Neuronal stem cell (in vitro differentiated cells): ENCODE measurements at places on chromosomes 4 and X.
A peak's percentile ranks its signal among the peaks of the same experiment; 100 is the strongest.

GRCh38 chr4:73653695-73654106 lies 33.5 kb upstream of the RASSF6 start:
- DNase-seq: peak; percentile 45
- no peak overlapping the region for H3K4me3 ChIP-seq
- no peaks in the 10 kb centered on the region for H3K27me3 ChIP-seq
- H3K27ac ChIP-seq: no peak overlapping the region
- H3K4me1 ChIP-seq: peaks cover under 1% of the 10 kb centered on the region

GRCh38 chrX:125203365-125203736 lies 116.3 kb upstream of the TEX13C start:
- DNase-seq: no peak
- H3K27ac ChIP-seq: no peak overlapping the region
- no peaks in the 10 kb centered on the region for H3K4me1 ChIP-seq
- no peak overlapping the region for H3K4me3 ChIP-seq
- H3K36me3 ChIP-seq: no peaks in the 10 kb centered on the region
- peaks cover 65% of the 10 kb centered on the region for H3K27me3 ChIP-seq

- no peaks in the 10 kb centered on the region for H3K36me3 ChIP-seq
- H3K27ac ChIP-seq: no peak overlapping the region
Measured at GRCh38 chr4:37604461-37604860, 81.7 kb downstream of the RELL1 start.

- no peaks in the 10 kb centered on the region for H3K27me3 ChIP-seq
- no peak for DNase-seq
- no peak overlapping the region for H3K4me3 ChIP-seq
- H3K4me1 ChIP-seq: no peaks in the 10 kb centered on the region
- no peak overlapping the region for H3K27ac ChIP-seq
Measured at GRCh38 chr4:138599965-138600364, 357.8 kb upstream of the SLC7A11 start.

GRCh38 chrX:46722742-46723568 lies 36.0 kb downstream of the SLC9A7 start:
- H3K27me3 ChIP-seq: no peaks in the 10 kb centered on the region
- no peak for DNase-seq
- no peaks in the 10 kb centered on the region for H3K36me3 ChIP-seq
- H3K27ac ChIP-seq: no peak overlapping the region

DNA sequence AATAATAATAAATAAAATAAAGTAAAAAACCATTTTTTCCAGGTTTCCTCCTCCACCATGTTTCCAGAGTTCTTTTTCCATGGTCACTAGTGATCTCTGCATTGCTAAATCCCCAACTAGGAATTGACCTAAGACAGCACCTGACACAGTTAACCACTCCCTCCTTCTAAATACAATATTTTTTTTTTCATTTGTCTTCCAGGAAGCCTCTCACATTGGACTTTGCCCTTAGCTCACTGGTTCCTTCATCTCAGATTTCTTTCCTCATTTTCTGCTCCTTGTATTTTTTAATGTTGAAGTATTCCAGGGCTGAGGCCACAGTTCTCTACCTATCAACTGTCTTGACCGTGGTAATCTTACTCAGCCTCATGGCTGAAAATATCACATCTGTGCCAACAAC lies 187.3 kb upstream of the FAM241A start:
- no peaks in the 10 kb centered on the region for H3K27me3 ChIP-seq
- DNase-seq: no peak
- no peak overlapping the region for H3K4me3 ChIP-seq
- H3K4me1 ChIP-seq: no peaks in the 10 kb centered on the region

GRCh38 chrX:122817321-122817955 lies 366.6 kb upstream of the GRIA3 start:
- no peak for DNase-seq
- no peaks in the 10 kb centered on the region for H3K4me1 ChIP-seq
- no peaks in the 10 kb centered on the region for H3K27me3 ChIP-seq
- H3K36me3 ChIP-seq: no peaks in the 10 kb centered on the region

DNA sequence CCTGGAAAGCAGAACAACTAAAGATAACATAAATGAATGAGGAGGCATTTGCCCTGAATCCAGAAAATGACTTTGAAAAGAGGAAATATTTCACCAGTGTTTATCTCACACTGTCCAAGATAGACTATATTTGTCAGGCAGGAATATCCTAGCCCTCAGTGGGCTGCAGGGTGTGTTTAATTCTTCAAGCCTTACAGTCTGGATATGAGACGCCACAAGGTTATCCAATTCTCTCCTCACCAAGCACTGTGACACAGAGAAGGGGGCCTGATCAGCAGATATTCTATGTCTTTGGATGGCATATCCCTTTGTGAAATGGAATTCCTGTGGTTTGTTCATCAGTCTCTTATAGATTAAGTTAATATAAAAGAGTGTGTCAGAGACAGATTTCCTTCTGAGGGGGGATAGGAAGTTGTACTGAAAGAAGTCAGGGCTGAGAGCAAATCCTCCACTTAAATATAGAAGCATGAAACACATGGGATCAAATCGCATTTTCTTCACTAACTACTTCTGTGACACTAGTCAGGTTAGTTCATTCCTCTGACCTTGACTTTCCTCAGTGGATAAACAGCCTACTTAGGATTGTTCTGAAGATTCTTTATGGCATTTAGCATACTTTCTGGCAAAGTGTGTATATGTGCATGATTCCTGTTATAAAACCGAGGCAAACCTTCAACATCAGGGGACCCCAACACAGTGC lies 6.8 kb upstream of the G3BP2 start:
- no peak overlapping the region for H3K27ac ChIP-seq
- no peaks in the 10 kb centered on the region for H3K27me3 ChIP-seq
- H3K4me1 ChIP-seq: peaks cover 2% of the 10 kb centered on the region
- DNase-seq: no peak
- H3K4me3 ChIP-seq: no peak overlapping the region

- no peak for DNase-seq
- H3K27me3 ChIP-seq: no peaks in the 10 kb centered on the region
- no peaks in the 10 kb centered on the region for H3K4me1 ChIP-seq
- no peak overlapping the region for H3K4me3 ChIP-seq
Measured at GRCh38 chrX:10414862-10415261, 205.5 kb downstream of the MID1 start.

DNA sequence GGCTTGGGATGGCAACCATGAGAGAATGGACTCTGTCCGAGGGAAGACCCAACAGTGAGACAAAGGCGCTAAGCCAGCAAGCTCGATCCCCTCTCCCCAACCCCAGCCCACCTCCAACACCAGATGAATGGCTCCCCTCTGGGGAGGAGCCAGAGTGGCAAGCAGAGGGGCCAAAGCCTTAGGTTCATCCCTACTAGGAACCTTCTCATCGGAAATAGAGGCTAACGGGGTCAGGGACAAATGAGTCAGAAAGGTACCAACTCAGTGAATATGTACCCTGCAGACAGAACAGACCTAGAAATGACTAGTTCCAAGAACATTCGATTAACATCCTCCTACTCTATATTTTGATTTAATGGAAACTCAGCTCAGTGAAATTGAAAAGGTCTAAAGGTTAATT lies 73.9 kb downstream of the NSG1 start:
- peaks cover 5% of the 10 kb centered on the region for H3K4me1 ChIP-seq
- H3K4me3 ChIP-seq: no peak overlapping the region
- H3K36me3 ChIP-seq: peaks cover 7% of the 10 kb centered on the region
- no peak overlapping the region for H3K27ac ChIP-seq
- no peaks in the 10 kb centered on the region for H3K27me3 ChIP-seq
- no peak for DNase-seq

DNA sequence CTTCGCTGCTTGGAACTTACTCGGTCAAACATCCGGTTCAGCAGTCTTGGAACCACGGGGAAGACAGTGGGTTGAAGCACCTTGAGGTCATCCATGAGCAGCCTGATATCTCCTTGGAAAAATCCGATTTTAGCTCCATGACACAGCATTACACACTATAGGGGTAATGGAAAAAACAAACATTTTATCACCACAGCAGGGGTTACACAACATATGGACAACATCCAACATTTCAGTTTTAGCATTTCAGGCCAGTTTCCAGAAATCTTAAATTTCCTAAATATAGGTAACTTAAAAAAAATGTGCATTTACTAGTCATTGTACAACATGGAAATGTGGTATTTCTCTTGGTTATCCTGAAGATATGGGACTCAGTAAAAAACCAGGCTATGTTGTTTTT lies 34.4 kb upstream of the CENPU start:
- no peaks in the 10 kb centered on the region for H3K36me3 ChIP-seq
- no peak for DNase-seq
- H3K4me3 ChIP-seq: no peak overlapping the region
- no peaks in the 10 kb centered on the region for H3K27me3 ChIP-seq
- no peak overlapping the region for H3K27ac ChIP-seq
- no peaks in the 10 kb centered on the region for H3K4me1 ChIP-seq

DNA sequence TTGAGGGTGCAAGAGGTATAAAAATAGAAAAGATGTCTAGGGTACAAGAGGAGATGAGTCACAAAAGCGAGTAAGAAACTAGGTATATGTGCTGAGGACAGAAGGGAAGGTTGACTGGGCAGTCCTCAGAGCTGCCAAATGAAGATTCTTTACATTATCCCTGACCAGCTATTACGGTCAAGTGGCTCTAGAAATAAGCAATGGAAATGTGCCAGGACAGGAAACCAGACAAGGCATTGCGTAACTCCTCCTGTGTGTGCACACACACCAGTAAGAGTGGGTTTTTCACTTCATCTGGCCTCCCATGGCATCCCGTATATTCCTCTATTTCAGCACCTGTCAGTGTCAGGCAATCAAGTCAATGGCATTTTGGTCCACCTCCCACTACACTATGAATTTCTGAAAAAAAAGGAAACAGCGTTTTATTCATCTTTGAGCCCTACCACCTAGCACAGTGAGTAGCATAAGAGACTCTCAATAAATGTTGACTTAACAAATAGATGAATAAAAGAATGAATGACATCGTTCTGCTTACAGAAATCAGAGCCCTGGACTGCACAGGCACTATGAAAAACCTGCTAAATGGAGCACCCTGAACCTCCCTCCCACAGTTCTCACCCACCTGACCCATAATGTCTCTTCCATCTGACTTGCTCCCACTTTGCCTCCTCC lies 62.6 kb upstream of the KLF3 start:
- no peaks in the 10 kb centered on the region for H3K27me3 ChIP-seq
- H3K36me3 ChIP-seq: no peaks in the 10 kb centered on the region
- peaks cover 8% of the 10 kb centered on the region for H3K4me1 ChIP-seq
- no peak overlapping the region for H3K4me3 ChIP-seq
- DNase-seq: no peak

DNA sequence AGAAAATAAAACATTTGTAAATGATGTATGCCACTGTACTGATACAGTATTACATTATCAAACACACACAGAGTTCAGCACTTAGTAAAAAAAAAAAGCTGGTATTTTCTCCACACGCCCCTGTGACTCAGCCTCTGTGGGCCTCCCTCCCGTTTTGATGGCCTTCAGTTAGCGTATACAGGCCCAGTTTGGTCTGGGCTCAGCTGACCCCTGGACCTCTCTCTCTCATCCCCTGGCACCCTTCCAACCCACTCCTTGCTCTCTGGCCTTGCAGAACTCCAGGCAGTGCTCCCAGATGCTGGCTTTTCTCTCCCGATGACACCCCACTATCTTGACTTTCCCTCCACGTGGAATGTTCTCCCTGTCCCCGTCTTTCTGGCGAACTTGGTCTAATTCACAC lies 89.0 kb upstream of the LIMCH1 start:
- H3K27ac ChIP-seq: no peak overlapping the region
- peaks cover 2% of the 10 kb centered on the region for H3K4me1 ChIP-seq
- no peak for DNase-seq
- no peaks in the 10 kb centered on the region for H3K27me3 ChIP-seq
- H3K4me3 ChIP-seq: no peak overlapping the region
- H3K36me3 ChIP-seq: no peaks in the 10 kb centered on the region

DNA sequence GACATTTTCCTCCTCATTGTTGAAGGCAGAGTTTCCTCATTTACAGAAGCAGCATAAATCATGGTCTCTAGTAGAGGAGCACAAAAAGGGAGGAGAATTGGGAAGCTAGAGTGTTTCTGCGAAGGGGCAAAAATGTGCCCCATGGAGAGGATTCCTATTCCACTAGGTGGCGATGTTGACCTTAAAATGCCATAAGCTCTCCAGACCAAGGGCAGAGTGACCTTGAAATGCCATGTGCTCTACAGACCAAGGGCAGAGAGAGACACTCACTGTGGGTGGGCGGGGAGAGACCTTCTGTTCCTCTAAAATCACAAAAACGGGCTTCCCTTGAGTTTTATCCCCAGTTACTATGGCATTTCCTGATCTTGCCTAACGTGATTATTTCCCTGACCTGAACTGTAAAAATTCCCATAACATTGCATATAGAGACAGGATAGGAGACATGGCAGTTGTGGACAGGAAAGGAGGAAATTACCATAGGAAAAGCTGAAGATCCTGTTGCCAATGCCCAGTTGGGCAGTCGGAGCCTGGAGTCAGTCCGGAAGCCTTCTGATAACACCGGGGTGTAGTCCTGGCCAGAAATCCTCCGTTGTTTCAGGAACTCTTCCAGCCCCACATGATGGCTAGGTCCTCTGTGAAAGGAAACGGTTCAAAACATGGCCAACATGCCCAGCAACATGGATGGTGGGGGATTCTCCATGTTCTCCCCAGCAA lies 567.7 kb downstream of the MAGEB5 start:
- no peak overlapping the region for H3K4me3 ChIP-seq
- H3K36me3 ChIP-seq: no peaks in the 10 kb centered on the region
- DNase-seq: peak; percentile 0
- no peaks in the 10 kb centered on the region for H3K4me1 ChIP-seq
- H3K27ac ChIP-seq: no peak overlapping the region

DNA sequence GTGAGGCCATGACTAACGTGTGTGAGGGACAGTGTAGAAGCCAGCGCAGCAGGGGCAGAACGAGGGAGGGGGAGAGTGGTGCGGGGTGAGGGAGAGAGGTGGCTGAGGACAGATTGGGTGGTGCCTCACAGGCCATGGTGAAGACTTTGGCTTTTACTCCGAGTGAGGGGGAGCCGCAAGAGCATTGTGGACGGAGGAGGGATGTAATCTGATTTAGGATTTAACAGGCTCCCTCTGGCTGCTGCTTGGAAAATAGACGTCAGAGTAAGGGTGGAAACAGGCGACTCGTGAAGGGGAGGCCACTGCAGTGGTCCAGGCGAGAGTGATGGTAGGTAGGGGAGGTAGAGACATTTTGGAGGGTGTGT lies 13.0 kb downstream of the PPP1R3F start:
- H3K27me3 ChIP-seq: no peaks in the 10 kb centered on the region
- no peak overlapping the region for H3K4me3 ChIP-seq
- H3K27ac ChIP-seq: no peak overlapping the region

DNA sequence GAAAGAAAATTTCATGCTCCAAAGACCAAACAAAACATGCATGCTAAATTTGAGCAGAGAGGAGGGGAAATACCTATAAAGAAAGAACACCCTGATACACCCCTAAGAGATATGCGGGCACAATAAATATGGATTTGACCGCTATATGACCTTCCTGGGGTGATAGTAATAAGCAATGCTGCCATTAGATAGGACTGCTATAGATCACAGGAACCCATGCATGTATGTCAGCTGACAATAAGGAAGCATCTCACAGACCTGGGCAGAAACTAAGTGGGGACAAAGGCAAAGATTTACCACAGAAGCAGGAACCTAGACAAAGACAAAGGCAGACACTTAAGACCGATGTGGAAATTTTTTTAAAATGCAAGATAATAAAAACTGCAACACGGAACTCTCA lies 21.3 kb downstream of the ZNF721 start:
- no peaks in the 10 kb centered on the region for H3K4me1 ChIP-seq
- no peaks in the 10 kb centered on the region for H3K27me3 ChIP-seq
- no peak for DNase-seq

- H3K4me3 ChIP-seq: no peak overlapping the region
- no peaks in the 10 kb centered on the region for H3K4me1 ChIP-seq
- H3K36me3 ChIP-seq: no peaks in the 10 kb centered on the region
- H3K27ac ChIP-seq: no peak overlapping the region
Measured at GRCh38 chrX:45351478-45351877, 150.8 kb upstream of the DIPK2B start.

GRCh38 chrX:114959729-114960128 lies 57.7 kb downstream of the IL13RA2 start:
- H3K27ac ChIP-seq: no peak overlapping the region
- no peaks in the 10 kb centered on the region for H3K27me3 ChIP-seq
- H3K4me3 ChIP-seq: no peak overlapping the region
